ENCODE measurements at places on chromosomes 1 and 21.

DNA sequence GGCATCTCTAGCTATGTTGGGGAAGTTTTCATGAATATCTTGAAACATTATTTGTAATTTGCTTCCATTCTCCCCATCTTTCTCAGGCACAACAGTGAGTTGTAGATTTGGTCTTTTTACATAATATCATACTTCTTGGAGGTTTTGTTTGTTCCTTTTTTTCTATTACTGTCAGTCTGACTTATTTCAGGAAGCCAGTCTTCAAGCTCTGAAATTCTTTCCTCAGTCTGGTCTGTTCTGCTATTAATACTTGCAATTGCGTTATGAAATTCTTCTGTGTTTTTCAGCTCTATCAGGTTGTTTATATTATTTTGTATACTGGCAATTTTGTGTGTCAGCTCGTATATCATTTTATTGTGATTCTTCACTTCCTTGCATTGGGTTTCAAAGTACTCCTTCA is 424.6 kb upstream of the PTBP2 start:
- no peak for DNase-seq

GRCh38 chr1:10814312-10814711 is 17.9 kb upstream of the CASZ1 start:
- DNase-seq: no peak

DNA sequence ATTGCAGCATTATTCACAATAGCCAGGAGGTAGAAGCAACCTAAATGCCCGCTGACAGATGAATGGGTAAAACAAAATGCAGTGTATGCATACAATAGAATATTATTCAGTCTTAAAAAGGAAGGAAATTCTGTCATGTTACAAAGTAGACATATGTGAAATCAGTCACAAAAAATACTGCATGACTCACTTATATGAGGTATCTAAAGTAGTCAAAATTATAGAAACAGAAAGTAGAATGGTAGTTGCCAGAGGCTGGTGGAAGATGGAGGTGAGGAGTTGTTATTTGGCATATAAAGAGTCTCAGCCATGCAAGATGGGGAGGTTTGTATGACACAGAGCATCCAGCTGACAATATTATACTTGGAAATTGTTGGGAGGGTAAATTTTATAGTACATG is 43.0 kb upstream of the EGLN1 start:
- no peak for DNase-seq

- no peak for DNase-seq
Observed at GRCh38 chr21:42597487-42598158, 55.8 kb upstream of the PDE9A start.

- DNase-seq: no peak
Observed at GRCh38 chr1:9665193-9665592, 13.7 kb downstream of the PIK3CD start.

Measured in suprapubic skin (tissue), 4 donors.